ENCODE measurements at places on chromosomes 2 and 18.
A peak's percentile ranks its signal among the peaks of the same experiment; 100 is the strongest.

DNA sequence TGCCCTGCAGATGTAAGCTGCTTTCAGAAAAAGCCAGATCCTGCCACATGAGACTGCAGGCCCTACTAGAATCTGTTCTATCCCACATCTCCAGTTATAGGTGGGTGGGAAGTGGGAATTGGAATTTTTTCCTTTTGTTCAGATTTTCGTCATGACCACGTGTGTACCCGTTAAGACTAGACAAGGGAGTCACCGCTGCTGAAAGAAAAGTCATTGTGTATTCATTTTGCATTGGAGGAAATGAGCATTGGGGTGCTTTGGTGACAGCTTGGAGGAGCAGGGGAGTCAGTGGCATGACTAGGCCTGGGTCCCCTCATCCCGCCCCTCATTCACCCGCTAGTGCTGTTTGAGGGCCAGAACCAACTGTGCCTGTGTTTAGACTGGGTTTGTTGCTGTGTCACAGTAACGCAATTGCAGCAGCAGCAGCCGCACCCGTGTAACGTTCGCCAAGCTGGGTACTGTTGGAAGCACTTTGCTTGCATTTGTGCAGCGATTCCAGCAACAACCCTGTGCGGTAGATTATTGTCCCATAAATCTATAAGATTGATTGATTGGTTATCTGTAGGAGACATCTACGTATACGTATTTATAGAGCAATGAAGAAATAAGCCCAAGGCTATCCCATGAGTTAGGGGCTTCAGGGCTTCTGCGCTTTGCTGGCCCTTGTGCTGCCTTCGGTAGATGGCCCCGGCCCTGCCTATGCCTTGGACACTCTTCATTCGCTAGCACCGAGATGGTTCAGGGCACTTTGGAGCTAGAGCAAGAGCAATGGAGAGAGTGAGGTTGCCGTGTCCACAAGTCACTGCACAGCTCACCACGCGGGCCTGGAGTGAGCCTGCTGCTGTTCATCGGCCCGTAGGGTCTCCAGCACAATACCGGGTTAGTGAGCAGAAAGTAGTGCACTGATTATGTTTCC, 194.9 kb downstream of the AGAP1 start:
- DNase-seq: no peak

DNA sequence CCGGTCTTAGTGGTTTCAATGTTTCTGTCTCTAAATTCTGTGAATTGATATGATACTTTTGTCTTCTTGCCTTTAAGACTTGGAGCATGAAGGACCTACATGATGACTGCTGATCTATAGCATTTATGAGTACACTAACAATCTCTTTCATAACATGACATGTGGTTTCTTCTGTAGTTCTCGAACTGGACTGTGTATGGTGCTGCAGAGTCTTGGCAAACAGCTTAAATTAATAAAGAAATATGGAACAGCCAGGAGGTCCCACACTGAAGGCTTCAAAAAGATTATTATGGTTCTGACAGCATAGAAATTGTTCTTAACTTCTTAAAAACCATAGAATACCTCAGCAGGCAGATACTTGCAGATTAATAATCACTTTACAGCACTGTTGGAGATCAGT, 145.0 kb downstream of the DCC start:
- DNase-seq: no peak

GRCh38 chr2:177165061-177165583, 47.5 kb upstream of the HNRNPA3 start:
- no peak for DNase-seq

DNA sequence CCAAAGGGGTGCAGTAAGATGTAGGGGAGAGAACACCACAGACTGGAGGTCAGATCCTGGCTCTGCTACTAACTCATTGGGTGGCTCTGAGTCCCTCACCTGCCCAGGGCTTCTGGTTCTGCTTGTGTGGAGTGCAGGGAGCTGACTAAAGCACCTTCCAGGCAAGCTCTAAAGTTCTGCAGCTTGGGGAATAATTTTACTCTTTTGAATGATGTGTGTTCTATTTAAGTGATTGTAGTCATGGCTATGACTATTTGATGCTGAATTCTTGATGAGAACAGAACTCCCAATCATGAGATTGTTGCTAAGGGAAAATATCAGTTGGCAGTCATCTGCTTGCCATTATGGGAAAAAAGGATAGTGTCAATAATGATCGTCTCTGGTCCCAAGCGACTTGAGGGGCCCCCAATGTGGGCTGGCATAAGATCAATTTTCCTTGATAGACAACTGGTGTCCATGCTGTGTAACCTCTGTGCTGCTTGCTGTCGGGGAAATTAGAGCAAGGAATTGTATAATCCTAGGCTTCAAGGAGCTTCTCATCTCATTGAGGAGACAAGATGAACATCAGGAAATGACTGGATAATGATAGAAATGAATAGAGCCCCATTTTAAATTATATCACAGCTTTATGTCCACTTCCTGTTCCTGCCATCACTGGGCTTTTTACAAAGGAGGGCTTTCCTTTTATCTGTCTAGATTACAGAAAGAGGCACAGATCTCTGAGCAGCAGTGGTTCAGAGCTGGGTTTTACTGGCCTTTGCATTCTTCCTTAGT, 131.7 kb downstream of the SLC4A3 start:
- DNase-seq: no peak

- DNase-seq: no peak
Observed at GRCh38 chr2:57711991-57712390, 334.6 kb upstream of the VRK2 start.

GRCh38 chr2:31475692-31476091, 61.1 kb upstream of the XDH start:
- no peak for DNase-seq

DNA sequence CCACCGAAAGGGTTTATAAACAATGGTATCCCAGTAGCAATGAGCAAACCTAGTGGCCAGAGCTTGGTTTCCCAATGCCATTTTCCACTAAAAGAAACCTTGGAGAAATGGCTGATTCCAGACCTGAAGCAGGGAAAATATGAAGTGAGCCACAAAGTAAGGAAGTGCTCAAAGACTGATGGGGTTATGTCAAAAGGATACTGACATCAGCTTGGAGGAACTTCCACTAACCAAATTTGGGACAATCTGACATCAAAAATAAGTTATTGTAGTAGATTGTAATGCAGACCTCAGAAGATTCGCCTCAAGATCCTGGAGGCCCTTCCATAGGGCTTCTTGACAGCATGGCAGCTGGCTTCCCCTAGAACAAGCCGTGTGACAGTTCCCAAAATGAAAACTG, 79.4 kb upstream of the SP3 start:
- DNase-seq: no peak

GRCh38 chr2:239000089-239000488, 152.2 kb downstream of the TWIST2 start:
- no peak for DNase-seq

GRCh38 chr18:8084160-8084559, 517.0 kb downstream of the PTPRM start:
- peak; percentile 4 for DNase-seq
